AG09309 (cell line): ENCODE measurements at places on chromosomes 5 and 9.
A peak's percentile ranks its signal among the peaks of the same experiment; 100 is the strongest.

- DNase-seq = no peak
Measured at GRCh38 chr5:103228588-103228987, 30.0 kb upstream of the MACIR start.

GRCh38 chr5:155091063-155091648 is 77.6 kb downstream of the KIF4B start:
- no peak for DNase-seq

GRCh38 chr5:82259172-82259800 is 18.9 kb downstream of the RPS23 start:
- peak; percentile 11 for DNase-seq

DNA sequence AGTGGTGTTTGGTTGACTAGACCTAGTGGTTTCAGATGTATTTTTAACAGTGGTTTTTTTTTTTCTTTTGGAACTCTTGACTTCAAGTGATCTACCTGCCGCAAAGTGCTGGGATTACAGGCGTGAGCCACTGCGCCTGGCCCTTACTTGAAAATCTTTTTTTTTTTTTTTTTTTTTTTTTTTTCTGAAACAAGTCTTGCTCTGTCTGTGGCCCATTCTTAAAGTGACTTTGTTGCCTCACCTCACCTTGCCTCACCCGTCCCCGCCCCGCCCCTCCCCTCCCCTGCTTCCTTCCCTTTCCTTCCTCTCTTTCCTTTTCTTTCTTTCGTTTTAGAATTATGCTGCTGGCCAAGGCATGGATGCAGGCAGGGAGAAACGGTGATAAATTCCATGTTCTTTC is 26.0 kb downstream of the GPBP1 start:
- DNase-seq = no peak

DNA sequence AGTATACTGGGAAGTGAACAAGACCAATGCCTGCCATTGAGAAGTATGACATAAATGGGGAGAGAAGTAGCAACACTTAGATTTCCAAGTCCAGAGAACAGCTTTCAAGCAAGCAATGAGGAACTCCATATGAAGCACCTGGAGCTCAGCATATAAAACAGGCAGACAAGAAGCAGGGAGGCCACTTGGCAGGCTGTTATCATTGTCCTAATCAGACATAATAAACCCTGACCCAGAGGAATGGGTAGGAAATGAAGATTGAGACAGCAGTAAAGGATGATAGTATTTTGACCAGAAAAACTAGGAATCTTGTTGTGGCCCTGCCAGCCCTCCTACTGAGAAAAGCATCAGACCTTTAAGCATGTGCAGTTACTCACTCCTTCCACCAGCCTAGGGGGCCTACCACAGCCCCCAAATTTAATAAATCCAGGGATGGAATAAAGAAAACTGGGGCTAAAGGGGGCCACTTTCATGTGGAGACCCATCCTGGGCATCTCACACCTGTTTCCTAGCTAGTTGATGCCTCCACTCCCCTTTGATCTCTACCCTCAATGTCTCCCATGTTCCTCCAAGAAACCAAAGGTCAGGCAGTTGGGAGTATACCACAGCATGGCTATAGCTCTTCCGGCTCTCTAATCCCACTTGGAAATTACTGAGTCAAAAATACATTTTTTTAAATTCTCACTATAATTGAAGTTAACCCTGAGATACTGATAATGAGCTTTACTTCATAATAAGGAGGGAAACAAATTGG is 135.1 kb downstream of the SIL1 start:
- DNase-seq = no peak

- DNase-seq = no peak
Measured at GRCh38 chr9:90010793-90011192, 406.0 kb downstream of the GADD45G start.

GRCh38 chr9:87827341-87827740 is 55.3 kb upstream of the SPATA31E1 start:
- DNase-seq = no peak

GRCh38 chr5:53277491-53277890 is 167.9 kb upstream of the MOCS2 start:
- DNase-seq = no peak

- DNase-seq = no peak
Measured at GRCh38 chr5:156947925-156948324, 15.1 kb downstream of the TIMD4 start.

GRCh38 chr5:126062398-126063221 is 360.6 kb upstream of the GRAMD2B start:
- no peak for DNase-seq
